Left renal cortex interstitium (tissue), 4 donors: ENCODE measurements at places on chromosomes 1 and 21.

DNA sequence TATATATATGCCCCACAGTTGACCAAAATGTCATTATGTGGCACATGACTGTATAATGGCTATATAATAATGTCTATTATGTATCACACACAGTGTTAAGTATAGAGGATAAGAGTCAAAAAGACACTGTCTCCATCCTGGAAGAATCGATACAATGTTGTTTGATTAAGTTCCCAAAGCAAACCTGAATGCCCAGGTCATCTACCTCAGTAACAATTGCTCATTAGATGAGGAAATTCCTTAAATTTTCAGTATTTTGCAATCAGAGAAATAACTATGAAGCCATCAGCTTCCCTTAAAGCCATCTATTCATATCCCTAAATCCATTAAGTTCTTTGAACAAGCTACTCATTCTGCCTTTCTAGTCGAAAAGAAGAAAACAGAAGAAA, 10.0 kb downstream of the FOXJ3 start:
- no peak for DNase-seq

- no peak for DNase-seq
These were observed 332.5 kb upstream of the CAMK1G start for GRCh38 chr1:209250861-209251636.

DNA sequence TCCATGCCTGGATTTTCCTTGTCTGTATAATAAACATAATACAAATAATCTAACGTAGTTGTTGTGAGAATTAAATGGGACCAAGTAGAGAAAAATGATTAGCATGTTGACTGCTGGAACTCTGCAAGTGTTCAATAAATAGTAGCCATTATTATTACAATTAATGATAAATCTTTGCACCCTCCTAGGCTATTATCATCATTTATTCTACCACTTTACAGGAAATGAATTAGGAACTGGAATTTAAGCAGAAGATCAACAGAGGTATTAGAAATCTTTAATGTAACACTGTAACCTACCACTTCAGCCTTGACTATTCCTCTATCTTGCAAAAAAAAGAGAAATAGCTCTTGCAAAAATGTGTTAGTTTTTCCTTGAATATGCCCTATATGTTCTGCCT, 61.9 kb upstream of the TTC39A start:
- DNase-seq, result no peak

- DNase-seq, result peak; percentile 69
These were observed 39.3 kb upstream of the HMGN1 start for GRCh38 chr21:39388038-39388810.

DNA sequence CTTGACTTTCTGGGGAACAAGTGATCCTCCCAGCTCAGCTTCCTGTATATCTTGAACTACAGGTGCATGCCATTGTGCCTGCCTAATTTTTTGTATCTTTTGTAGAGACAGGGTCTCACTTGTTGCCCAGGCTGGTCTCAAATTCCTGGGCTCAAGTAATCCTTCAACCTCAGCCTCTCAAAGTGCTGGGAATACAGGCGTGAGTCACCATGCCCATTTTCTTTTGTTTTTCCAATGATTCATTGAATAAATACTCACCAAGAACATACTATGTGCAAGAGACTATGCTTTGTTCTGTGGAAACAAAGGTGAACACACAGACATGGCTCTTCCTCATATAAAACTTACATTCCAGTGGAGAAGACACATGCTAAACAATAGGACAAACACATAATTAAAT, 407.8 kb upstream of the DAB1 start:
- DNase-seq, result no peak

DNA sequence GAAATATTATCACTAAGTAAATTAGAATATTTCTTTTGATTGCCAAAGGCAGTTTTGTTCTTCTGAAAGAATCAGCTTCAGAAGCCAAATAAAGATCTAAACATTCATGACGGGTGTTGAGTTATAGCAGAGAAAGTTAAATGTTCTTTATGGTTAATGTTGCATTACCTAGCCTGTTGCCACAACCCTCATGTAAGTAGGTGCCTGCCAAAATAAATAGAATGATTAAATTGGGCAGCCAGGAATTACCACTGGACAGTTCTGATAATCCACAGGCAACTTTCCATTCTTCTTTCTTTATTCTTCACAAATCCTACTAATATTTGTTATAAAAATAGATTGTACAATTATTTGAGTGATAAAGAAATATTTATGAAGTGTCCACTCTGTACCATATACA, 217.9 kb upstream of the NRIP1 start:
- no peak for DNase-seq
